Stimulated activated CD8-positive, alpha-beta memory T cell treated with anti-CD3 and anti-CD28 coated beads, Interleukin-4, amount 100 ng/mL, for 1 hour (primary cell): ENCODE measurements at places on chromosomes 5 and 9.

DNA sequence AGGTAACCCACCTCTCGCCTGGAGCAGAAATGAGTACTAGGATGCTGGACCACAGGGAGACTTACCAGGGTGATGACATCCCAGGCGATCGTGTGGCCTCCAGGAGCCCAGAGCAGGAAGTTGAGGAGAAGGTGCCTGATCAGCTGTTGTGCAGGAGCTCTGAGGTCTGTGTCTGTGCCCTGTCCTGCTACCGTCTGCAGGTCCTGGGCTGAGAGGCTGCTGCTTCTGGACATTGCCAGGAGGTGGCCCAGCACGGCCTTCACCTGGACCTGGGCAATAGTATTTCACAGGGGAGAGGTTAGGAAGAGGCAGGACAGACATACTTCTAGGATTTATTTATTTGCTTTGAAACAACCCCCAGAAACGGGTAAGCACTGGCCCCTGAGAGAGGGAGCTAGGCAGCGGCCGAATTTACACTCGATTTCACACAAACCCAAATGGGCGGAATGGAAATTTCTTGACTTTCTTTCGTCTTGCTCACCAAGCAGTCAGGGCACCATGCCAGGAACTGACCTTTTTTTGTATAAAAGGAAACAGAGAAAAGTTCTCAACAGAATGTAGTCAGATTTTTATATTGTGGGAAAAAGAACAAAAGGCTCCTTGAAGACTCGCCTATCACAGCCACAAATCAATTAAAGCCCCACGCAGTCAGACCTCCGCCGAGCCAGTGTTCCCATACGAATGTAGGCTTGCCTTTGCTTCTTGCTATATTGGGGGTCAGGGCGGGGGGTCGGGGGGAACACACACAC lies 210.3 kb downstream of the FANCC start:
- DNase-seq = no peak

- no peak for DNase-seq
Measured at GRCh38 chr5:109690242-109690974, 681 bp downstream of the MAN2A1 start.

DNA sequence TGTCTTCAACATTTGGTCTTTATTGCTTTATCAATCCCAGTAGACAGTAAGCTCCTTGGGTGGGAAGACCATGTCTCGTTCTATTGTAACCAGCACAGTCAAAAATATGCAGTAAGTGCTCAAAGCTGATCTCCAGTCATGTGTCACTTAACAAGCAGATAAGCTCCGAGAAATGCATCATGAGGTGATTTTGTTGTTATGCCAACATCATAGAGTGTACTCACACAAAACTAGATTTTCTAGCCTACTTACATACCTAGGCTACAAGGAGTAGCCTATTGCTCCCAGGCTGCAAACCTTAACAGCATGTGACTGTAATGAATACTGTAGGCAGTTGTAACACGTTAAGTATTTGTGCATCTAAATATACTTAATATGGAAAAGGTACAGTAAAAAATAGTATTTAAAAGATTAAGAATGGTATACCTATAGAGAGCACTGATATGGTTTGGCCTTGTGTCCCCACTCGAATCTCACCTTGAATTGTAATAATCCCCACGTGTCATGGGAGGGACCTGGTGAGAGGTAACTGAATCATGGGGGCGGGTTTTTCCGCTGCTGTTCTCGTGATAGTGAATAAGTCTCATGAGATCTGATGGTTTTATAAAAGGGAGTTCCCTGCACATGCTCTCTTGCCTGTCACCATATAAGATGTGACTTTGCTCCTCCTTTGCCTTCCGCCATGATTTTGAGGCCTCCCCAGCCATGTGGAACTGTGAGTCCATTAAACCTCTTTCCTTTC lies 39.8 kb upstream of the PCSK5 start:
- DNase-seq = no peak

- no peak for DNase-seq
Measured at GRCh38 chr9:35611230-35611797, 6.3 kb downstream of the TESK1 start.

GRCh38 chr5:157459715-157460599 lies at the start of gene NIPAL4:
Gene NIPAL4, plus strand, starts transcription at chr5:157460213. Its CDS starts 108 bp downstream, at chr5:157460321.
- DNase-seq = no peak

DNA sequence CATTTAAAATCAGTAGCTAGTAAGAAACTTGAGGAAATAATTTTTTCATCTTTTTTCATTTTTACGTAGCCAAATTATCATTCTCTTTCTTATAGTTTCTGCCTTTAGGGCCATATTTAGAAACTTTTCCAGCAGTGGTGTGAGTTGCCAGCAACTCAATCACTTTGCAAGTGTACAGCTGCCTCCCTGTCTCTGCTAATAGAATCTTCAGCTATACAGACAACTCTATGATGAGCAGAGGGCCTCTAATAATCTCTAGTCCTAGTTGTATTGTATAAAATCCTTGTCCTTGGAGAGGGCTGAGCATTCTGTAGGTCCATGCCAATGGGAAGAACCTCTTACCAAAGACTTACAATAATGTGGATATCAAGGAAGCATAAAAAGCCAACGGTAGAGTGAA lies 11.5 kb upstream of the SHOC1 start:
- no peak for DNase-seq

GRCh38 chr9:120402741-120403542 lies 177.0 kb downstream of the CDK5RAP2 start:
- no peak for DNase-seq

DNA sequence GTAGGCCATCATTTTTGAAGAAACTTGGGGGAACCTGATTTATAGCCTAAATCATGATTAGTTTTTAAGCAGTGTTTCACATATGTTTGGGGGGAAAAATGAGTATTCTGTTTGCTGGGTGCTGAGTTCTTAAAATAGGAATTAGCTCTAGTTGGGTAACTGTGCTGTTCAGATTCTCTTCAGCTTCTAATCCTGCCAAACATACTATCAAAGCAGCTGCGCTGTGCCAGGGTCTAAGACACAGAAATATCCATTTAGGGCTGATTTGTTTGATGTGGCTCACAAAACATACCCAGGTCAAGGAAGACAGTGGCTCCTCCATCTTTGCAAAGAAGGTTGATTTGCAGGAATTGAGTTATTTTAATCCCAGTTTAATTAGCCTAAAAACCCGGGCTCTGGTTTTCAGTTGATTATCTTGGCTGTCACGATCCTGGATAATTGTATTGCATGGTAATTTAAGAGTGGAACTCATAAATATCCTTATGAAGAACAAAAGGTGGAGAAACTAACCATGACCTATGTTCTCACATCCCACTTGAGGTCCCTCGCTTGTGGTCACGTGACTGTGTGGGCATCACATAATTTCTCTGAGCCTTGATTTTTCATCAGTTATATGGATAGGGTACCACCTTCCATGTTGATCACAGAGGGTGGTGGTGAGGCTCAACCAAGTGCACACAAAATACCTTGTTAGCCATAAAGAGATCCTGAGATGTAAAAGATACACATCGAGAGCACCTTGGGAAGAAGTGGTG lies 18.7 kb downstream of the CYFIP2 start:
- no peak for DNase-seq

GRCh38 chr9:27528076-27528885 lies 1.3 kb downstream of the MOB3B start:
- no peak for DNase-seq

GRCh38 chr5:42337607-42338006 lies 85.6 kb upstream of the GHR start:
- DNase-seq = no peak

DNA sequence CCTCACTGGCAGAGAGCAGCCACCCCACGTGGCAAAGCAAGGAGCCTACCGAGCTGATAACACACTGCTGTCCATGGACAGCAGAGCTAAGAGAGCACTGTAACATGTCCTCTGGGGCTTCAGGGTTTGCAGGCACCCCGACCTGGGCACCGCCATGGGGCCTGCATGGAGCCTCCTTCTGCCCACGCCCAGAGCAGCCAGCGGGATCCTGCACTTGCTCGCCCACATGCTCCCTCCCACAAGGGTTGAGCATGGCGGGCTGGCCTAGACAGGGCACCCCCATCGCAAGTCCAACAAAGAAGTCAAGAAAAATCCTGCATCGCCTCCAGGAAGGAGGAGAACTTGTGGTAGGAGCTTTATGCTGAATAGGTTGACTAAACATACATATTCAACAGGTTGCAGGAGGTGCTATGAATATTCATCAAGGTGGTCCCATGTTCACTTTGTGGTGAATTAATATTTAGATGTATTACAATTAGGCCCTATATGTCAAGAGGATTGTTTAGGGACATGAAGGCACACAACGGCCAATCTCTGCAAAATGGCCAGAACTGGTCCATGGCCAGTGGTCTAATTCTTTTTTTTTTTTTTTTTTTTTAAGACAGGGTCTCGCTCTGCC lies 3.8 kb upstream of the MIGA2 start:
- no peak for DNase-seq

GRCh38 chr5:168042284-168043068 lies 249.0 kb upstream of the WWC1 start:
- no peak for DNase-seq

- DNase-seq = no peak
Measured at GRCh38 chr9:131747352-131747751, 7.5 kb upstream of the RAPGEF1 start.

- DNase-seq = no peak
Measured at GRCh38 chr9:127897193-127897692, 2.2 kb downstream of the ST6GALNAC6 start.

- DNase-seq = no peak
Measured at GRCh38 chr5:89232139-89232603, 349.2 kb upstream of the MEF2C start.

- DNase-seq = no peak
Measured at GRCh38 chr9:78306222-78307076, 9.5 kb downstream of the PSAT1 start.

DNA sequence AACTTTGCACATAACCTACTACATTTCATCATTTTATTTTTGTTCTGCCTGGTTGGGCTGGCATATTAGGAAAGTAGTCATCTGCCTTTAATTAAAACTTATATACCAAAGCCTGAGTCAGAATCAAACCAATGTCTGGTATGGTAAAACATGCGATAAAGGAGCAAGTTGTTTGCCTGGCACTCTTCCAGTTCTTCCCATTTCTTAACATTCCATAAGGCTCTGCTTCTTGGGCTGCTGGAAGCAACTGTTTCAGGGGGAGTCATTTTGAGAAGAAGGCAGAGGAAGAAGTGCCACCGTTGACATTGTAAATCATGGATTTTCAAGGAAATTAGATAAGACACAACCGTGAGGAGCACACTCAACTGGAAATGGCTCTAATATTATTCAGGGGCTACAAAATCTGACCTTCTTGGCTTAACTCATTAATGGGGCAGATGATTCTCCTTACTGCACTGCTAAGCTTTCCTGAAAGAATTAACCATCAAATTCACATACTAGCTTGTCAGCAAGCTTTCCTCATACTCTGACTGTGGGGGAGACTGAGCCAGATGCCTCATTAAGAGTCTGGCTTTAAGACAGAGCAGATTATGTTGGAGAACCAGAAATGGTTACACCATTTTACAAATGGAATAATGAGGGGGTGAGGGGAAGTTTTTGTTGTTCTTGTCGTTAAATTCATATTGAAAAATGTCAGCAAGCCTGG lies 391.0 kb downstream of the TMEM232 start:
- no peak for DNase-seq

DNA sequence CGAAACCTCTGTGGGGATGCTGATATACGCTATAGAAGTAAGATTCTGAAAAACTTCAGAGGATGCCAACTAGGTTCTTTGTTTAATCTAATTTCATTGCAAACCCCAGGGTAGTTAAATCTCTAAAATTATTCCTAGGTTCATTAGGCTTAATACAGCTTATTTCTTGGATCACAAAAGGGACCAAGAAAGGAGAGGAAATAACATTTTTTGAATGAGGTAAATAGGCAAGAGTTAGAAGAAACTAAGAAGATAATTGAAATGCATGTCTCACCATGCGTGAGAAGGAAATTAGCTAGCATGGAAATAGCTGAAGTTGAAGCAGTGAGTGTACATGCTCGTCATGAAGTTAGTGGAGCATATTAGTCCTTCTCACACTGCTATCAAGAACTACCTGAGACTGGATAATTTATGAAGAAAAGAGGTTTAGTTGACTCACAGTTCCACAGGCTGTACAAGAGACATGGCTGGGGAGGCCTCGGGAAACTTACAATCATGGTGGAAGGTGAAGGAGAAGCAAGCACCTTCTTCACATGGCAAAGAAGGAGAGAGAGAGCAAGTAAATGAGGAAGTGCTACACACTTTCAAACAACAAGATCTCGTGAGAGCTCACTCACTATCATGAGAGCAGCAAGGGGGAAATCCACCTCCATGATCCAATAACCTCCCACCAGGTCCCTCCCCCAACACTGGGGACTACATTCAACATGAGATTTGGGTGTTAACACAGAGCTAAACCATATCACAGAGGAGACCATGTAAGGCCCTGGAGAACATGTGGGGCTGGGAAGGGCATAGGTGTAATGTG lies 125.1 kb upstream of the OSMR start:
- DNase-seq = no peak

GRCh38 chr5:55062039-55062779 lies 38.2 kb downstream of the GZMK start:
- DNase-seq = no peak

- DNase-seq = no peak
Measured at GRCh38 chr5:59678943-59679342, 214.6 kb downstream of the PDE4D start.

- DNase-seq = no peak
Measured at GRCh38 chr5:132773114-132773513, 3.9 kb downstream of the SEPTIN8 start.

DNA sequence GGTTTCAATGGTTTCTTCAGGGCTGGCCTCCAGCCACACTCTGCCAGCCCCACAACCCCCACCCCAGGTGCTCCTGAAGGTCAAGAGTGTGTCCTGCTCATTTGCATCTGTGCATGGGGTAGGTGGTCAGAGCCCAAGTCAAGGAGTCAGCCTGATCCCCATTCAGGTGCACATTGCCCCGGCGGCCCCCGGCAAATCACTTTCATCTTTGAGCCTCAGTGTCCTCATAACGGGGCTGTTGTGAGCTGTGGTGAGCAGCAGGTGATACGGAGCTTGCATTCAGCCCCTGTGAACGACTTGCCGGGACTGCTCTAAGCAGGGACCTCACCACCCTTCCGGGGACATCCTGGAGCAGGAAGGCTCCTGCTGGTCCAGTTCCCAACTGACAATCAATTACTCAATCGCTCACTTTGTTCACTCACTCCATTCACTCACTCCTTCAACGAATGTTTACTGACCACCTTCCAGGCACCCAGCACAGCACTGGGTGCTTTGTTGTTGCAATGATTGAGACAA lies 93.2 kb upstream of the CPEB4 start:
- DNase-seq = no peak

DNA sequence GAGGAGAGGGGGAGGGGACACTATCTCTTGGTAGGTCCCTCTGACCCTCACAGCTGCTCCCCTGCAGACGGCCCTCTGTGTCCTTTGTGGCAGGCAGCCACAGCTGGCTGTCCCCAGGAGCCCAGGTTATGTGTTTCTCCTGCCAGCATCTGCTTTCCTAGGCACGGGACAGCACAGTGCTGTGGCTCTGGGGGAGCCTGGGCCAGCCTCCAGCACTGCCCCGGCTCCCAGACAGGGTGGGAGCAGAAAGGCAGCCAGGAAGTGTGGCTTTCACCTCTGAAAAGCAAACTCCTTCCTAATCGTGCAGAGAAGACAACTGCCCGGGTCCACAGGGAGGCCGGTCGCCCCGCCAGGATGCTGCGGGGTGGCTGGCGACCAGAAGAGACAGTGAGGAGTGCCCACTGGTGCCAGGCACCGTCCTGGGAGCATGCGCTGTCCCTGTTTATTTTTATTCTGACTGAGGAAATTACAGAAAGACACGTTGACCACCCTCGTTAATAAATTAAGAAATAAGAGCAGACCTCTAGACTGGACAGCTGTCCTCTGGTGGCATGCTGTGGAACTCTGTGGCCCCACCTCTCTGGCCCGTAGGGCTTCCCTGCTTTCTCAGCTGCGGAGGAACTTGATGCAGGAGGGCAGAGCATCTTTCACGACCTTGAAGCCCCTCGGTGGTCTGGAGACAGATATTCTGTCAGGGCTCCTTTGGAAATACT lies 240.3 kb downstream of the FANCC start:
- no peak for DNase-seq
